ENCODE measurements at places on chromosomes 1 and 21.
A peak's percentile ranks its signal among the peaks of the same experiment; 100 is the strongest.

- no peak for DNase-seq
These were observed 20.1 kb downstream of the TFAP2E start for GRCh38 chr1:35592991-35593769.

DNA sequence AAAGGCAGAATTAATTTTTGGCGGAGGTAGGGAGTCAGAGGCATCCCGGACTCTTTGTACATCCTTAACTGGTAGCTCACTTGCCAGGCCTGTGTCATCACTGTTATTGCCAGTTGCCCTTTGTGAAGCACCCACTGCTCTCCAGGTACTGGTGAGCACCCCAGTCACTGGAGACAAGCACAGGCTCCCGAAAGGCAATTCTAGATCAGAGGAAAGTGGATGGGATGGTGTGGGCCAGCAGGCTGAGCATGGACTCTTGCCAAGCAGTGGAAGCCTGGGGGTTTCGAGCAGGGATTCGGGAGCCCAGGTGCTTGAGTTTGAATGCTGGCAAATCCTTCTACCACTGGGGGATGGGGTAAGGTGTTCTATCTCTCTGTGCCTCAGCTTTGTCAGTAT, 551.1 kb downstream of the MATN1 start:
- DNase-seq: no peak

DNA sequence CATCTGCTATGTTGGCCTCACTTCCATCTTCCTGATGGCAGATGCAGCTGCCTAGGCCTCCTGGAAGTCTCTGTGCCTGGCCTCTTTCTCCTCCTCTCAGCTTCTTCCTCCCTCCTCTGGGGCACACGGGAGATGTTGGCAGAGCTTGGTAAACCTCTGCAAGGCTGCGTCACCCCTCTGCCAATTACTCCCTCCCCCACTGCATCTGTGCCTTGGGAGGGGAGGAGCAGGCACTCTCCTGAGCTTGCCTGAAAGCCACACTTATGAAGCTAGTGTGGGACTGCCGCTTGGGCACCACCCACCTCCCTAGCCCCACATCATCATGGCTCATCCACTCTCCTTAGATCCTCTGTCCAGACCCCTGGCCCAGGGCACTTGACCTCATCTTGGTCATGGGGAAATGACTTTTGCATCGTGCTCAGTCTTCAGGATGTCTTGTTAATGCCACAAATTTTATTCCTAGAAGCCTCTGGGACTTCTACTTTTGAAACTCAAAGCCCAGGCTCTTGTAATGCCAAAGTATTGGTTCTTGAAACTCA, 7.3 kb upstream of the TMEM51 start:
- DNase-seq: no peak

- no peak for DNase-seq
These were observed 8.6 kb upstream of the ACTN2 start for GRCh38 chr1:236677641-236678235.

DNA sequence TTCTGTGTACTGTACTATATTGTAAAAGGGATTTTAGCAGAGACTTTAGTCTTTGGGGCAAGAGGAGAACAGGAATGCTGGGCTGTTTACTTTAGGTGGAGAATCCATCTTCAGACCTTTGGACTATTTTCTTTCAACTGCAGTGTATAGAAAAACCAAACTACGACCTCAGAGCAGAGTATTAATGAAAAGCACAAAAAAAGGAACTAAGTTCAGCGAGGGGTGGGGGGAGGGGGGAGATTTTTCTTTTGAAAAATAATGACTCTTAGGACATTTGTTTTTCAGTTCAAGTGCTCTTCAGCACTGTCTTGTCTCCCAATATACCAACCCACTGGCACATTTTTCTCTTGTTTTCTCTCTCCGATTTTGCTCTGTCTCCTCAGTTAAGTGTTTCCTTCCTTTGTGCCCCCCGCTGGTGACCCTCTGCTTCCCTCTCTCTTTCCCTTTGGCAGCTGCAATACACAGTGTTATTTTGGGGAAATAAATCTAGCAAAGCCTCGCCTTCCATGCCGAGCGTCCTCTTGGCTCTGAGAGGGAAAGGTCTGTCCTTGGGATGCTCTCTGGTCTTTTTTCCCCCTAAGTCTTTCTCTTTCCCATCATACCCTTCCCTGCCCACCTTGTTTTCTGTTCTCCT, 44.8 kb downstream of the ACP6 start:
- no peak for DNase-seq

- DNase-seq: no peak
These were observed 3.3 kb upstream of the TOMM20 start for GRCh38 chr1:235131961-235132360.

DNA sequence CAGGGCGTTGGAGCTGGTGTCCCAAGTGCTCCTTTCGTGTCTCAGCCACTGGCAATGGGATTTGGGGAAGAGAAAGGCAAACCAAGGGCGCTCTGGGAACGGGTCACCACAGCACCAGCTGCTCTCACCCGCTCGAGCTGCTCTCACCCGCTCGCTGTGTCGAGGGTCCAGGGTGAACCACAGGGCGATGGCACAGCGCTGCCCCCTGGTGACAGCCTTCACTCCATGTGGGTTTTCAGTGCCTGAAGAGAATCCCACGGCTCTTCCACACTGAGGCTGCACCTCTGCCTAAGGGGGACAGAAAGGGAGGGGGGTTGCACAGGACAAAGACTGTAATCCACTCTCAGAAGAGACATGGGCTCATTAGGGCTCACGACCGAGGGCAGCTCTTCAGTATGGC, 7.1 kb upstream of the CLDN19 start:
- peak; percentile 34 for DNase-seq

GRCh38 chr1:98196012-98196411, 275.2 kb upstream of the DPYD start:
- DNase-seq: no peak

- DNase-seq: no peak
These were observed 13.7 kb upstream of the RHEX start for GRCh38 chr1:206039046-206039973.

GRCh38 chr1:36709869-36710481, 227.3 kb upstream of the CSF3R start:
- no peak for DNase-seq

DNA sequence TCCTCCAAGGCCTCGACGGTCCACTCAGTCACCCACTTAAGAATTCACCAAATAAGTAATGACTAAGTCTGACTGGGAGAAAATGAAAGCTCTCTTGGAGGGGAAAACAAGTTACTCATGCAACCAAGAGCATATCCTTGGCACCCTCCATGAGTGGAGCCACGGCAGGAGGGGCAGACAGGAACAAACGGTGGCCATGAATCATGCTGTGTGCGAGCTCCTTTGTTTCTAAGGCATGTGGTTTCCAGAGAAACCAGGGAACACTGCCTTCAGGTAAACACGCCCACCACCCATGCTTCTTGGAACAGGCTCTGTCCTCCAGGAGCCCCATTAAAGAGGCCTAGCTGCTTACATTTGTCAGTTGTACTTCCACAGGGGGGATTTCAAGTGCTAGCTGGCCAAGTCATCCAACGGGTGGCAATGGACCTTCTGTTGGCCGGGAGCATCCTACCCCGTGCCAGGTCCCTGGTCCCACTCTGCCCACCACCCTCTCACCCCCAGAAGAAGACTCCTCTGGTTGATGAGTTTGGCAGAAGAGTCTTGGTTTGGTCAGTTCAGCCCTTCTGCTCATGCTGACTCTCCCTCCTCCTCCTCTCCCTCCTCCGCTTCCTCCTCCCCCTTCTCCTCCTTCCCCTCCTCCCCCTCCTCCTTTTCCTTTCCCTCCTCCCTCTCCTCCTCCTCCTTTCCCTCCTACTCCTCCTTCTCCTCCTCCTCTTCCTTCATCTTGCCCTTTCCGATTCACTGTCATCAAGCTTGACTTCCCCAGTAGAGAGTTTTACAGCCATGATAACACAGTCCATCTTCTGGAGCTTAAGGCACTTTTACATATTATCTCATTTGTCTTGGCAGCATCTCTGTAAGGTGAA, 107.6 kb downstream of the CCDC185 start:
- DNase-seq: no peak

GRCh38 chr21:33267250-33267649, 1.1 kb downstream of the IL10RB start:
- DNase-seq: no peak

- DNase-seq: no peak
These were observed 43.5 kb downstream of the PAFAH2 start for GRCh38 chr1:25954282-25954938.

- no peak for DNase-seq
These were observed 2.9 kb downstream of the IGSF8 start for GRCh38 chr1:160095382-160096105.

- peak; percentile 66 for DNase-seq
These were observed 7.4 kb downstream of the IRF2BP2 start for GRCh38 chr1:234602334-234603220.

DNA sequence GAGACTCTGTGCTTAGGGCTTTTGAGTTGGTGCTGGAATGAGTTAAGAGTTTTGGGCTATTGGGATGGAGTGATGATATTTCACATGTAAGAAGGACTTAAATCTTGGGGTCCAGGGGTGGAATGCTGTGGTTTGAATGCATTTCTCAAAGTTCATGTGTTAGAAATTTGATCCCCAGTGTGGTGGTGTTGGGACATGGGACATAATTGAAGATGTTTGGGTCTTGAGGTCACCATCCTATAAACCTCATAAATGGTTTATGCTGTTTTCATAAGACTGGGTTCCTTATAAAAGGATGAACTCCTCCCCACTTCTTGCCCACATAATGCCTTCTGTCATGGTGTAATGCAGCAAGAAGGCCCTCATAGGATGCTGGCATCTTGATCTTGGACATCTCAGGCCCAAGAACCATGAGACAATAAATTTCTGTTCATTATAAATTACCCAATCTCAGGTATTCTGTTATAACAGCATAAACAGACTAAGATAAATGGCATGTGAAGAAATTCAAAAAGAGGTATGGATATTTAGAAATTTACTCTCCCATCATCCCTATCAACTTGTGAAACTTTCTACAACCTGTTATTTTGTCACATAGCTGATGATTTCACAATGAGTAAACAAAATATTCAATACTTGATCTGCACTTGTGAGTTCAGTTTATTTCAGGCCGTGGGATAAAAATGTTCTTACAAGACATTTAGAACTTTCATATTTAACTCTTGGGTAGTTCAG, 48.0 kb upstream of the NEK7 start:
- DNase-seq: no peak

GRCh38 chr1:87155170-87155569, 173.5 kb upstream of the LMO4 start:
- no peak for DNase-seq

GRCh38 chr1:14415396-14415795, 183.1 kb upstream of the KAZN start:
- peak; percentile 74 for DNase-seq

- DNase-seq: no peak
These were observed 180.7 kb downstream of the ZBTB18 start for GRCh38 chr1:244231572-244232315.

DNA sequence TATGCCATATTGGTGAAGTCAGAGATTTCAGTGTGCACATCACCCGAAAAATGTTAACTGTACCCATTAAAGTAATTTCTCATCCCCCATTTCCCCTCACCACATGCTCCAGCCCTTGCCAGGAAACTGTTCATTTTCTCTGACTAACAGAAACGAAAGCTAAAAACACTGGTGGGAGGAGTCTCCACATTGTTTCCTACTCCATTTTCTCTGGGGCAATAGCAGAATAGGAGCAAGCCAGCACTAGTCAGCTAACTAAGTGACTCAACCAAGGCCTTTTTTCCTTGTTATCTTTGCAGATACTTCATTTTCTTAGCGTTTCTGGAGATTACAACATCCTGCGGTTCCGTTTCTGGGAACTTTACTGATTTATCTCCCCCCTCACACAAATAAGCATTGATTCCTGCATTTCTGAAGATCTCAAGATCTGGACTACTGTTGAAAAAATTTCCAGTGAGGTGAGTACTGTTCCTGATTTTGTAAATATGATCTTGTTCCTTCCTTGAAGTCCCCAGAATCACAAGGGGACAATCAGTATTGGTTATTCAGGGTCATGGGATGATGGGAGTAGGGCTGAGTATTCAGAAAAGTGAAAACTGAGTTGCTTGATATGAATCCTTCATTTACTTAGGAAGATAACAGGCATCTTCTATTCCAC, at the start of gene IFI16:
IFI16 (plus strand) TSS at position 204 of the 658 bp plus-strand sequence. CDS start 4,774 bp downstream, outside the sequence.
- DNase-seq: peak; percentile 80

DNA sequence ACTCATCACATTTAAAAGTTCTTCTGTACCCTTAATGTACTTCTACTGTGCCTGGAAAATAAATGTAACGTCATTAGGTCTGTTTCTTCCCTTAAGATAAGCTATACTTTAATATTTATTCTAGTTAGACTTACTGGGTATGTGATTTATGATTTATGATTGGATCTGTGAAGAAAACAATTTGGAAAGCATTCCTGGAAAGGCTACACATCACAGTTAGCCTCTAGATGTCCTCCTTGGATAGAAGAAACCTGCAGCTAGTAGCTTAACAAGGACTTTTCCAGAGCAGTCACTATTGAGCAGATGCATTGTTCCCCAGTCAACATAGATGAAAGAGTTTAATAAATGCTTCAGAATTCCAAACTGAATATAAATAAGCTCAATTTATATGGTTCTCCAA, 22.2 kb upstream of the ABL2 start:
- DNase-seq: peak; percentile 25

- DNase-seq: peak; percentile 55
These were observed 122.8 kb upstream of the USP24 start for GRCh38 chr1:55337801-55338447.

GRCh38 chr1:38047603-38048141, 1.1 kb upstream of the POU3F1 start:
- no peak for DNase-seq

GRCh38 chr1:202656951-202657646, 53.2 kb downstream of the SYT2 start:
- no peak for DNase-seq

DNA sequence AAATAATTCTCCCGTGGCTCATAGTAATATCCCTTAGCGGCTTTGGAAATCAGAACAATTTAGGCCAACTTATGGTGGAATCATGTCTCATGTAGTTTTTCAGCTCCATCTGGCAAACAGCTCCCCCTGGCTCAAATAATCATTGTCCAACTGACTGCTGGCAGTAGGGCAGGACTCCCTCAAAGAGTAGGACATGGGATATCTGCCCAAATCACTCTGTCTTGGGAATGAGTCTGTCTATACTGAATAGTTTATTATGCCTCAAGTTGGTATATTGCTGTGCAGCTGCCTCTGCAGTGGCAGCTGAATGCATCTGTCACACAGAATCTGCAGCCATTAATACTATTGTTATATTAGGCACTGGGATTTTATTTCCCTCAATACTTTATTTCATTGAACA, 255.7 kb downstream of the COL11A1 start:
- no peak for DNase-seq

DNA sequence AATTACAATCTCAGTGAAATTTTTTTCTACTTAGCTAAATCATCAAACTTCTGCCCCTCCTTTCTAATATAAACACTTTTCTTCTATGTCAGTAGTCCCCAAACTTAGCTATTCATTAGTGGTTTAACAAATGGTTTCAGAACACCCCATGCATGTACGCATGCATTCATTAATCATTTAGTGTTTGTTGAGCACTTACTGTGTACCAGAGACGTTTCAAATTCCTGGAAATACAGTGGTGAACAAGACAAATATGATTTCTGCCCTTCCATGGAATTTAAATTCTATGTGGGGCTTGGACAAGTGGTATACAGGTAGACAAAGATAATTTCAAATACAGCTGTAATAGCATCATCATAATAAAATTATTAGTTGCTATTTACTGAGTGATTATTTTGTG, 1.5 kb downstream of the ZBTB40 start:
- DNase-seq: no peak

- no peak for DNase-seq
These were observed 33.4 kb upstream of the SMYD2 start for GRCh38 chr1:214247501-214248041.

All from OCI-LY7 (cell line).